ENCODE measurements at places on chromosomes 2 and 18. TPM values are rescaled to one million over a fixed set of nuclear protein-coding genes. Genes with fewer than 3 reads are reported as not detected.
A peak's percentile ranks its signal among the peaks of the same experiment; 100 is the strongest.

The HOXD11 gene
- not detected for total RNA-seq

The KCNK3 gene
- total RNA-seq, result 23.6 TPM

The PPM1B gene
- 19.4 TPM for total RNA-seq

The MBD5 gene
- total RNA-seq, result 14.9 TPM

The DCAF17 gene
- 5.2 TPM for total RNA-seq

DNA sequence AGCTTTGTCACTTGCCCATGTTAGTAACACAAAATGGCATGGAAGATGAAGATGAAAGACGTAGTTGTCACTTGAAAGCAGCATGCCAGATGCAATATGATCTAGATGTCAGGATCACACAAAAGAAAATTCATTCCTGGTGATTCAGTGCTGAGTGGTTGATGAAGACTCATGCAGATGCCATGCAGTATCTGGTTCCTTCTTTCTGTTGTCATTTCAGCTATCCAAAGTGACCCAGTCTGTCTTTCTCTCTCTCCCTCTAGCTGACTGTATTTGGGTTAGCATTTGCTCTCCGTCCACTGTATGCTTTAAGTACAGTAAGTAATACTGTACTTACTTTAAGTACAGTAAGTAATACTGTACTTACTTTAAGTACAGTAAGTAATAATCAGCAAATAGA is 50.4 kb downstream of the TTN start:
- no peak for DNase-seq

GRCh38 chr2:172976116-172976515 is 99.5 kb upstream of the MAP3K20 start:
- DNase-seq, result no peak

DNA sequence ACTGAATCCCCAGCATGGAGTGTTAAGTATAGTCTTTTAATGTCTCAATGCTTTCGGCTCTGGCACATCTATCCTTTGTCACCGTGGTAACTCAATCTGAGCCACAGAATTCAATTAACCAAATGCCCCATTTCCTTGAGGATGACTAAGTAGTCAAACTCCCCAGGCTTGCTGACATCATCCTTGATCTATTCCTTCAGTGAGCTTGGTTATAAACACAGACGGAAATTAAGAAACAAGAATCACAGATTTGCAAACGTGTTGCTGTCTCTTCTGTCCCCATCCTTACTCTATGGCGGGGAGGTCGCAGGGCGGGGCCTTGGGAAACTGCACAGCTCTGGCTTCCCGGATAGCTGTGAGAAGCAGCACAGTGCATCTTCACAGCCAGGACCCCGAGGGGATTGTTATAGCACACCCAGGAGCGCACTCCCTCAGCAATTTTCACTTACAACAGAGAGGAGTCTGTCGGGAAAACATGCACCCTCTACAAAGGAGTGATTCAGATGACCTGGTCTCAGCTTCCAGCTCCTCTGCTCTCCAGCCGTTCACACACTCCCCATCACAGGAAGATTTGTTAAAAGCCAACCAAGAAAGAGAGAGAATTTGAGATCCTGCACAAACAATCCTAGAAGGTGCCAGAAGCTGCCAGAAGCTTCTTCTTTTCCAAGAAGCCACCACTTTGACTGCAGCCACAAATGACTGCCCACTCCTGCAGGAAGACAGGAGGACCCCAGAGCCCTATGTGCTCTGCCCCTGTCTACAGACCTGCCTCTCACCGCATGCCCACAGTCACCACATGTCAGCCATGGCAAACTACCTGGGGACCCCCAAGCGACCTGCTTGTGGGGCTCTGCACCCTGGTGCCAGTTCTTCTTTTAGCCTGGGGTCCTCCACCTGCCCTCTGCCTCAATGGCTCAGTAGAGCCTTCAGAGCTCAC is 44.9 kb upstream of the YWHAQ start:
- no peak for DNase-seq

- no peak for DNase-seq
These were observed 926.2 kb downstream of the TSN start for GRCh38 chr2:122681626-122682025.

DNA sequence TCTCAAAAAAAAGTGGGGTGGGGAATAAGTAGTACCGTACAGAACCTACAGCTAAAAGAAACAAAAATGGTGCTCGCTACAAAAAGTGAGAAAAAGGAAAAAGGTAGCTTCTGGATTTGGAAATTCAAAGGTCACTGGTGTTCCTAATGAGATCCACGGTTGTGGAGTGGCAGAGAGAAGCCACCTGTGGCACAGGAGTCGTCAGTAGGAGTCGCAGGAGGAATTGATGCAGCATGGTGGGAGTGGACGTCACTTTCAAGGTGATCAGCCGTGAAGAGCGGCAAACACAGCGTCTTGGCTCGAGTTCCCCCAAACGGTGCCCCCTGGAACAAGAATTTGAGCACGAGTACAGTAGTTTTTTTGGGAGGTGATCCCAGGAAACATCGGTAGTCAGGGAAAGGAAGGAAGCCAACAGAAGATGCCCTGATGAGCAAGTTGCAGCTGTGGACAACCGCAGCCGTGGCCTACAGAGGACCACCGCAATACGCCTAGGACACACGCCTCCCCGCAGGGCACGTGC is 1.4 kb upstream of the TTL start:
- peak; percentile 17 for DNase-seq

DNA sequence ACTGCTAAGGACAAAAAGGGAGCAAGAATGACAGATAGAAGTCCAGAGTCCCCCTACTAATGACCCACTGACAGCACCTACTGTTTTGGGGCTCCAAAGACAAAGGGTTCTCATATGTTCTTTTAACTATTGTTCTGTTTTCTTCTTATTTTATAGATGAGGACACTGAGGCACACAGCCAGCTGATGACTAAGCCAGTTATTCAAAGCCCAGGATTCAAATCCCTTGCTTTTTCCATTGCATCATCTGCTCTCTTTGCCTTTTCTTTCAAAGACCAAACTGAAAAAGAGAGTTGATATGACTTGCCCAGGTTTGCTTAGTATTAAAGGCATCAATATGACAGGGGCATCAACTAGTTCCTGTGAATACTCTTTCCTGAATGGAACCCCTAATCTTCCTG is 299.8 kb downstream of the LRATD1 start:
- DNase-seq, result no peak

DNA sequence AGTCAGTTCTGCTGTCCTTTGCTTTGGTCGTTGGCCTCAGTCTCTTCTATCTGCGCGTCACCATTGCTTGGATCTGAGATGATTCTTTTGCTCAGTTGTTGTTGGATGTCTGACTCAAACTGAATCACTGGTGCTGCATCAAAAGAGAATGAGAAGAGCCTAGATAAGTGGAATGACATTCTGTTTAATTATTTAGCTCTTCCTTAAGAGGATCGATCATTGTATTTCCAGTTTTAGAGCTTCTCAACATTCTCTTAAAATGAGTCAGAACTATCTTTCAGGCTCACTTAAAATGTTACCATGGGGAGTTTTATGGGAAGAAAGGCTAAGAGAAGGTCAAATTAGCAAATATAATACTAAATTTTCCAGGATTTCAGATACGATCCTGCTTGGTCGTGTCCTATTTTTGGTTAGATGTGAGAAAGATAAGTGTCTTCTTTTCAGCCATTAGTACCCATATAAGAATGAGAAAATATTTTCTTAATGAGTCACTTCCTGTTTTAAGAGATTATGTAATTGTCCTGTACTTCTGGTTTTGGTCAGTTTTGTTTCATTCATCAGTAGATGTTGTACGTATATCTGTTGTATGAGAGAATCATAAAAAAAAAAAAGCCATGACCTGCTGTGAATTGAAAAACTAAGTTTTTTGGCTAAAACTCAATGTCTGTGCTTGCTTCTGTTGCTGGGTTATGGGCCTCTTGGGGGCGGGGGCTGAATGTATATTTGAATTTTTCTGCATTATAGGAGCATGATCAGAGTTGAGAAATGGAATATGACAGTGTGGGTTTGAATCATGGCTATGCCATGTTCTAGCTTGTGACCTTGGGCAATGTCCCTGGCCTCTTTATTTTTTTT is 31.6 kb upstream of the CASP10 start:
- no peak for DNase-seq

DNA sequence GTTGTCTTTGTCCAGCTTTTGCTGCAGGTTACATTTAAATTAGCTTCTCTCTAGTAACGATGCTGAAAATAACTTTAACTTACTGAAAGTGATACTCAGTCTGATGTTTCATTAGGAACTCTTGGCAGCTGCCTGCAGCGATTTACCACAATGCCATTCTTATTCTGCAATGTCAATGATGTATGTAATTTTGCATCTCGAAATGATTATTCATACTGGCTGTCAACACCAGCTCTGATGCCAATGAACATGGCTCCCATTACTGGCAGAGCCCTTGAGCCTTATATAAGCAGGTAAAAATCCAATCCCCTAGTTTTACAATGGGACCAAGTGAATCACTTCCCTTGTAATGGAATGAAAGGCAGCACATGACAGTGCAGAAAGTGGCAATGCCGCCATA is 16.3 kb upstream of the MFF start:
- DNase-seq, result no peak

DNA sequence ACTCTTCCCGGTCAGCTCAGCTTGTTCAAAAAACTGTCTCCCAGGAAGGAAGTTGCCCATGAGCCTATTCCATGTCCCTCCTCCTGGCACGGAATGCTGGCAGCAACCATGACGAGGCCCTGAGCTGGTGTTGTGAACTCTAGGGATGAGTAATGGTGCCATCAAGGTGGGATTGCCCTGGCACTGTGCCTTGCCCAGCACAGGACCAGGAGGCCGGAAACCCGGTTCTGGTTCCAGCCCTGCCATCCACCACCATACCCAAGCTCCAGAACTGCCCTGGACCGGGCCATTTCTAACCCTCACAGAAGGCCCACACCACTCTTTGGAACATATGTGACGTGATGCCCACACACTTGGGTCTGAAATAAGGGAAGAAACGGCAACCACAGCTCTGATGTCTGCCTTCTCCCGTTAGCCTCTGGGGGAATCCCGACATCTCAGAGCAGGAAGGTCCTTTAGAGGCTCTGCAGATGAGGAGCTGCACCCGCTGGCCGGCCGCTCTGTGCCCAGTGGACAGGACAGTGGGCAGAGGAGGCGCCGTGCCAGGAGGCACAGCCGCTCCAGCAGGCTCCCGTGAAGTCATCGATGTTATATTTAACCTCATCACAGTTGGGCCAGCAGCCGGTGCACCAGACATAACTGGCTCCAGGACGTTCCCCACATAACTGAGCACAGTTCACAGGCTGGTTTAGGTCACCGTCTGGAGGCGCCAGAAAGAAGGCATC is 462.1 kb upstream of the ID2 start:
- DNase-seq, result no peak

DNA sequence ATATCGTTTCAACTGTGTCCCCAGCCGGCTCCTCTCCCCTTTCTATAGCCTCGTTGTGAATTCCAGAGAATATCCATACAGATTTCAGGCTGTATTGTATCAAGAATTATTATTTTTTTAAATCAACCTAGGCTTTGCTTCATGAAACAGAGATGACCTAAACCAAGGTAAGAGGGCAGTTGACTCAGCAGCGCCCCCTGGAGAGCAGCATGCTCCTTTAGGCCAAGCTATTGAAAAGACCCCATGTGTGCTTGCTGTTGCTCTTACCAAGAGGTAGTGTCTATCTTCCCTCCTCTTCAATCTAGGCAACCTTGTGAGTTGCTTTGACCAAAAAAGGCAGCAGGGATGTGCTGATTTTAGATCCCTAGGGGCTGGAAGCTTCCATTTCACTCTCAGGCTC is 426.7 kb upstream of the SMIM21 start:
- no peak for DNase-seq

DNA sequence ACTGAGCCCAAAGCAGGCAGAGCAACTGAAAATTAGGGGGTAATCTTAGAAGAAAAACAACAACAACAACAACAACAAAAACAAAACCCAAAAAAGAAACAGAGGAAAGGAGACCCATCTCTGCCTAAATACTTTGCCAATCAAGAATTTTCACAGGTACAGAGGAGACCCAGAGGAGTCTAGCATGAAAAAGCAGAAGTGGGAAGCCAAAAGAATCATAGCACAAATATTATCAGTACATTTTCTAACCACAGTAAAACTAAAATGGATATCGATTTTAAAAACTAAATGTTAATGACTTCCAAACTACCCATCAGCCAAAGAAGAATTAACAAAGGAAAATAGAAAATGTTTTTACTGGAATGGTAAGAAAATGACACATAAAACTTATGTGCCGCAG is 148.1 kb downstream of the BAZ2B start:
- DNase-seq, result no peak

GRCh38 chr2:234422273-234422732 is 74.6 kb downstream of the ARL4C start:
- no peak for DNase-seq

DNA sequence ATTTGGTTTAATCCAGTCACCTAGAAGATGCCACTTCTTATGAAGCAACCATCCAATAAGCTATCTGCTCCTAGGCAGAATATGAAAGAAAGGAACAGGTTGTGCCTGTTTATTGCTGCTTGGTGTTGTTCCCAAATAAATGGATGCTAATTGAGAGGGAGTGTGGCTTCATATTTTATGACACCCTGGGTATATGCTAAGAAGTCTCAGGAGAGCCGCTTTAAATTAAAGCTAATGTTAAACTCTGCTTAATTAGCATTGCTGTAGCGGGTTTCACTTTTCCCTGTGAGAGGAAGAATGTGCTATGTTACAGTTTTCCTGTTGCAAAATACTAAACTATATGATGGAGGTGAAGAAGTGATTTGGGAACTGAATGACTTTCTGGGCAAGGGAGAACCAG is 48.7 kb upstream of the TANK start:
- DNase-seq, result no peak

DNA sequence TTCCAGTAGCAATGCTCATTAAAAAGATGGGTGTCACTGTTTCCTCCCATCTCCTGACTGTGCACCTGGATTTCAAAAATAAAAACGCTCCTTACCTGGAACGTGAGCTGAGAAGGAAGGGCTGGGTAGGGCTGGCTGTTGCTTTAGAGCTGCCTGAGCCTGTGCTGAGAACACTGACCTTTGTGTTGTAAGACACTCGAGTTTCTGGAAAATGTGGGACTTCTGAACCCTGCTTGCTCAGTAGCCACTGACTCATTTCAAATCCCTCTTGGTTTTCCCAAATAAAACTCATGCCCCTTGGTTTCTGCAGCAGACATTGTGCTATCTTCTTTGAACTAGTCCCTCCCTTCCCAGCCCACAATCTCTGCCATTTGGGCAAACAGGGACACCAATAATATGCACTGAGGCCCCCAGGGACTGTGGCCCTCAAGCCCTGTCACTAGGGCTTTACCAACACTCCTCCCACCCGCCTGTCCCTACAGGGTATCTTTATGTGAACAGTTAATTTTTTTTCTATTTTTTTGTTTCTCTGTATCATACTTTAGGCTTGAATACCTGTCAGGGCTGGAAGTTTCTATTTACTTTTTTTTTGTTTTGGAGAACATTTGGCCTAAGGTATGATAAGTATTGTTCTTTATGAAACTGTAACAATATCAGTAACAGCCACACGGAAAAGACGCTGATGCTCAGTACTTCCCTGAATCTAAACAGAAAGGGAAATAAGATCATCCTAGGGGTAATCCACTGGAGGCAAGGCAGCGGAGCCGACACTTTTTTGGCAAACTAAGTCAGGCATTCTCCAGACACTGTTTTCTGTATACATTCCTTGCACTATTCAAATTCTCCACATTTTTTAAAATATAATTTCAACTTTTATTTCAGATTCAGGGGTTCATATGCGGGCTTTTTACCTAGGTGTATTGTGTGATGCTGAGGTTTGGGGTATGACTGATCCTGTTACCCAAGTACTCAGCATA is 280.2 kb downstream of the STK39 start:
- no peak for DNase-seq
